ENCODE measurements at places on chromosomes 1 and 21.

DNA sequence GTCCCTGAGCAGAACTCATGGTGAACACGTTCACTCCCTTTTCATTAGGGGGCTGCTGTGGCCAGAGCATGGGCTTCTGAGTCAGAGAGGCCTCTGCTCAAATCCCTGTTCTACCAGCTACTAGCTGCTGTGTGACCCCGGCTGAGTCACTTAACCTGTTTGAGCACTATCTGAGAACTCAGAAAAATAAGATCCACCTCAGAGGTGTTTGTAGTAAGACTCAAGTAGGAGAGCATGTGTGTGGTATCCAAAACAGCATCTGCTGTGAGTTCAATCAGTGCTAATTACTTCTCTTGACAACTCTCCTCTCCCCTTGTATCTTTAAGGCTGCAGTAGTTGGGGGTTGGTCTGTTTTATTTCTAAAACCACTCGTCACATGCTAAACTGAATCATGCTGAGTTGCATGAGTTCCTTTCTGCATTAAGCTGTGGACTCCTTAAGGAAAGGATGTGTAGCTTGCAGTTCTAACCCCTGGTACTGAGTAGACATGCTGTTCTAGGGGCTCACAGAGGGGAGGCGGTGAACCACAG lies 39.7 kb upstream of the JUN start:
- no peak for DNase-seq

GRCh38 chr1:183925947-183926346 lies 111.6 kb downstream of the COLGALT2 start:
- DNase-seq: no peak

DNA sequence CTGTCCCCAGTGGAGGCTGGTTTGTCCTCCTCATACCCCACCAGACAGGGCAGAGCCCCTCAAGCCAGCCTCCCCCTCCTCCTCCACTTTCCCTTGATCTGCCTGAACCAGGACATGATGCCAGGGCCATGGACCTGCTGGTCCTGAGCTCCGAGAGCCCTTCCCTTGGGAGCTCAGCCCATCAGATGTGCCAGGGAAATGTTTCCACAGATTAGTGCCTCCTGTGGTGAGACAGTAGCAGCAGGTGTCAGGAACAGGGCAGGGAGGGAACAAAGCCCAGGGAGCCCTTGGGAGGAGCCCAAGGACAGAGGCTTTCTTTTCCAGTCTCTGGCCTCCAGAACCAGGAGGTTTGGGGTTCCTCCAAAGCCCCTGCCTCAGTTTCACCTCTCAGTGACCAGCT lies 14.6 kb upstream of the SLC41A1 start:
- no peak for DNase-seq

GRCh38 chr1:37905727-37906126 lies 41.1 kb downstream of the INPP5B start:
- DNase-seq: no peak

DNA sequence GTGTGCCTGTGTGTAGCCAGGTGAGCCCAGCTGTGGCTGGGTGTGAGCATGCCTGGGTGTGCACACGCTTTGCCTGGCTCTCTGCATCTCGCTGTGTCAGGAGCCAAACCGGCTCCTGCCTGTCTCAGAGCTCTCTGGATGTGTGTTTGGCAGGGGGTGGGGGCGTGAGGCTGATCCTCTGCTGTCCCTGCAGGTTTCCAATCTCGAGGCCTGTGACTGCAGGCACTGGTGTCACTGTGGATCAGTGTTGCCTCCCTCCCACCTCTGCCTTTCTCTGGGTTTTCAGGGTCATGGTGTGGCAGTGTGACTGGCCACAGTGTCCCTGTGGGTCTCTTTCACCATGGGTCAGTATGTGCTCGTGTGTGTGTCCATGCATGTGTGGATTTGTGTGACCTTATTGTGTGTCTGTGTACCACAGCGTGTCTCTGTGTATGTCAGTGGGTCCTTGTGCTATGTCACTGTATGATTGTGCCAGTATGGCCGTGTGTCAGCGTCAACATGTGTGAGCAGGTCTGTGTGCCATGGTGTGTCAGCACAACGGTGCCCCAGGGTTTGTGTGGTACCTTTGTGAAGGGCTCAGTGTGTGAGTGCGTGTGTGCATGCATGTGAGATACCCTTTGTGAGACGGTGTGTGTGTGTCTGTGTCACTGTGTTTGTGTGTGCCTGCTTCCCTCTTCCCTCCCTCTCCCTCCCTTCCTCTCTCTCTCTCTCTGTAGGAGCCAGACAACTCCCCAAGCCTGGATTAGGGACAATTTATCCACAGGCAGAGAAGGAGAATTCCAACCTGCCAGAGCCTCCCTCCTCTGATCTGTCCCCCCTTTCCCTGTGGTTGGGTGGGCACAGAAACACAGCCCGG lies 43.4 kb downstream of the AHDC1 start:
- DNase-seq: no peak

GRCh38 chr1:243343970-243344937 lies 88.4 kb downstream of the SDCCAG8 start:
- no peak for DNase-seq

- DNase-seq: no peak
Observed at GRCh38 chr1:42035205-42035829, 116.6 kb upstream of the HIVEP3 start.

GRCh38 chr1:117644696-117645311 lies 39.0 kb downstream of the TENT5C start:
- DNase-seq: no peak

DNA sequence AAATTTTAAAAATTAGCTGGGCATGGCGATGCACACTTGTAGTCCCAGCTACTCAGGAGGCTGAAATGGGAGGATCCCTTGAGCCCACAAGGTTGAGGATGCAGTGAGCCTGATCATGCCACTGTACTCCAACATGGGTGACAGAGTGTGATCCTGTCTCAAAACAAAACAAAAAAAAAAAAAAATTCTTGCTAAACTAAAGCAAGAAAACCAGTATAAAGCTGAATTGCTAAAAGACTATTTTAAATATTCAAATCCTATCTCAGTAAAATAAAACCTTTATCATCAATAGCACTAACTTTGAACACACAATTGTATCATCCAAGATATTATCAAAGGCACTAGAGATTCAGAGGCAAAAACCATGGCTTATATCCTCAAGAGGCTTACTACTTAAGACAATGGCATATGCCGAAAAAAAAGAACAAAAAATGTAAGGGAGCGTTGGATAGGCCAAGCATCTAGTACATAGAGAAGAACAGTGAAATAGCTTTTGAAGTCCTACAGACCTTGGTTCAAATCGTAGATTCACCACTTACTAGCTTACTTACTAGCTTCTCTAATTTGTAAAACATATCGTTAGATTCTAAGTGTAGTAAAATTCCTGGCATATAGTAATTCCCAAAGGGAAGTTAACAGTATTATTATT lies 3.6 kb downstream of the EPS15 start:
- DNase-seq: no peak

GRCh38 chr1:21586222-21586621 lies 77.0 kb downstream of the ALPL start:
- DNase-seq: no peak

DNA sequence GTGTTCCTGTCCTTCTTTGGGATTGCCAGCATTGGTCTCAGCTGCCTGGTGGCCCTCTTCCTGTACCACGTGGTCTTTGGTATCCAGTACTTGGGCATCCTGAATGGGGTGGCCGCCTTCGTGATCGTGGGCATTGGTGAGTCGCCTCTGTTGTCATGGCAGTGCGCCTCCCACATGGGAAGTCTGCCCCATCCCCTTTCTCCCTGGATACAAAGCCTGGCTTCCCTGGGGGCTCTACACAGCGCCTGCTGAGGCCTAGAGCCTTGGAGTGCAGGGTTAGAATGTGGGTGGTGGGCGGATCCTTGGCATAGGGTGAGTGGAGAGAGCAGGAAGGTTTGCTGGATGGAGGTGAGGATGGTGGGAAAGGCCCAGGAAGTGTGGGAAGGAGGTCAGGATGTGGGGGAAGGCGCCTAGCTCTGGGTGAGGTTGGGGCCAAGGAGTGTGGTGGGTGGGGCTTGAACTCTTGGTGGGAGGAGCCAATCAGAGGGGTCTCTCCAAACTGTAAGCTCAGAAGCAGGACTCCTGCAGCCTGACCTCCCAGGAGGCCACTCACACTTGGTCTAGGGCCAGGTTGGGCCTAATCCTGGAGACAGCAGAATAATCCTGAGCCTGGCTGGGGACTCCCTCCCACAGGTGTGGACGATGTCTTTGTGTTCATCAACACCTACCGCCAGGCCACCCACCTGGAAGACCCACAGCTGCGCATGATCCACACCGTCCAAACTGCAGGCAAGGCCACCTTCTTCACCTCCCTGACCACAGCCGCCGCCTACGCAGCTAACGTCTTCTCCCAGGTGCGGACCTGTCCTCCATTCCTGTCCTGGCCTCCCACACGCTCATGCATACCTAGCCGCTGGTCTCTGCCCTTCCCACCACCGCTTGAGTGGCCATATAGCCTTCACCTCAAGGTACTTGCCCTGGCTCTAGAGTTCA lies 36.7 kb downstream of the DISP3 start:
- DNase-seq: no peak

GRCh38 chr1:117883616-117884015 lies 45.8 kb downstream of the GDAP2 start:
- no peak for DNase-seq

DNA sequence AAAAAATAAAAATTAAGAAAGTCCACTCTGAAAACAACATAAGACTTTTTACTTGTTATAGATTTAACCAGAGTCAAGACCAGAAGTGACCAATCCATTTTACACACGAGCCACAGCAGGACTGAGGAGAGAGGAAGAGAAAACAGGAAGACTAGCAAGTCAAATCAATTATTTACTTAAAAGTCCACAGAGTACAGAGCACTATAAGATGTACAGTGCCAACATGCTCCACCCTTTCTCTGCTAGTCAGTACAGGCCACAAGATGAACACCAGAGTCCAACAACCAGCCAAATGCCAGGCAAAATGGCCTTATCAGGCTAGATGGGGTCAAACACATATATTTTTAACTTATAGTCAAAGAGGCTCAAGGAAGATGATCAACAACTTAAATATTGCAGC lies 19.5 kb downstream of the LUZP1 start:
- DNase-seq: no peak

- no peak for DNase-seq
Observed at GRCh38 chr21:31993826-31994825, 121.3 kb downstream of the HUNK start.

DNA sequence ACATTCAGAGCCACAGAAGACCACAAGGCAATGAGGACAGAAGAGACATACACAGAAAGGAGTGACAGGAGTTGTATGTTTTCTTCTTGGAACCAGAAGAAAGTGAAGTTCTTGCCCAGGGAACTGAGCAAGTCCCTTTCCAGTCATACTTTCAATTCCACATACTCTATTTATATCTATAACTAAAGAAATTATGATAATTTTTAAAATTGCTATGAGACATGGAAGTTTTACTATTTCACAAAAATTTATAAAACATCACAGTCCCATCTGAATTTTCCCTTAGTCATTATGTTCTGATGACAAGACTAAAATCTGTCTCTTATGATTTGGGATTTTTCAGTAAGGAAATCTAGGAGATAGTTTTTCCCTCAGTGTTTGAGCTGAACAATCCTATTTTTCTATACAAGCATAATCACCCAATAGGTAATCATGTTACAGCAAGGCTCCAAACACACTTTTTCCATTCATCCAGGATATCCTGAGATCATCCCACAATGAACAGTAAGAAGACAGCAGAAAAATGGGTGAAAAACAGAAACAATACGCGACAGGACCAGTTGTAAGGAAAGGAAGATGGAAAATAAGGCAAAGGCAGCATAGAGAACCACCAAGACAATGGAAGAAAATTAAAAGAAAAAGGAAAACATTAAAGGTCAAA lies 154.6 kb downstream of the VAV3 start:
- DNase-seq: no peak

DNA sequence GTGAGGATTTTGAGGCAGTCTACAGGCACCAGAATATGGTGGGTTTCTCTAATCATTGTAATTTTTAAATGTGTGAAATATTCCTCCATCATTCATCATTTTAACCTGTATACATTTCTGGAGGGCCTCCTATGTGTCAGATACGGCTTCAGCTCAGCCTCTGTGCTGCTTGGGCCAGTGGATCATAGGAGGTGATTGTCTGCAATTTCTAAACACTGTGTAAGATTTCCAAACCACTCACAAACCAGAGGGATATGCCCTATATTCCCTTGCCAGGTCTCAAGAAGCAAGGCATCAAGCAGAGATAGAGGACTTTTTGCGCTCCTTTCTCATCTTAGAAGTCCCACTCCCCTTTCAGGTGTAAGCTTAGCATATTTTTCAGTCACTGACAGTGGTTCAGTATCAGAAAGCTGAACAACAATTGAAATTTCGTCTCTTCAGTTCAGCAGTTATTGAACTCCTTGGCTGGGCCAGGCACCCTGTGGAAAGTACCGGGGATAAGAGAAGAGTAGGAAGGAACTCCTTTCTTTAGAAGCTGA lies 190.9 kb downstream of the NFIA start:
- no peak for DNase-seq

Data from stimulated activated CD4-positive, alpha-beta T cell treated with anti-CD3 and anti-CD28 coated beads, Interleukin-4, amount 100 ng/mL, for 1 hour (primary cell).